Right cardiac atrium (tissue), 5 donors: ENCODE measurements at places on chromosomes 4 and X.

- no peak for DNase-seq
Measured at GRCh38 chrX:10325611-10326010, 168.8 kb downstream of the CLCN4 start.

GRCh38 chr4:7167706-7168105 lies 24.6 kb upstream of the SORCS2 start:
- no peak for DNase-seq

- no peak for DNase-seq
Measured at GRCh38 chr4:10605031-10605430, 79.5 kb downstream of the CLNK start.

GRCh38 chrX:107659768-107660167 lies 31.5 kb downstream of the PRPS1 start:
- DNase-seq = no peak

DNA sequence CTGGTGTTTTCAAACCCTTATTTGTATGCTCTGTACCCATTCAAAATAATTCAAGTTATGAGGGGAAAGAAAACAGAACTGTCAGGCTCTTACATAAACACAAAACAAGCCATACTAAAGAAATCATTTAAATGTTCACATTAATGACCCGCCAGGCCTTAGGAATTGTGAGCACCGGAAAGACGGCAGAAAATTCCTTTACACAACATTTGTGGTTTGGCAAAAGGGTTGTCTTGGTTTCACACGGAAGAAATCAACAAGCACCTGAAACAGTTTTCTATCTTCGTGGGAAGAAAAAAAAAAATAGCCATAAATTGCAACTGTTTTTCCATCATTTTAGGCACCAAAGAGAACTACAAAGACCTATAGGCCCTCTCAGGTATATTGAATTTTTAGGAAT lies 188.5 kb upstream of the FTHL17 start:
- no peak for DNase-seq

DNA sequence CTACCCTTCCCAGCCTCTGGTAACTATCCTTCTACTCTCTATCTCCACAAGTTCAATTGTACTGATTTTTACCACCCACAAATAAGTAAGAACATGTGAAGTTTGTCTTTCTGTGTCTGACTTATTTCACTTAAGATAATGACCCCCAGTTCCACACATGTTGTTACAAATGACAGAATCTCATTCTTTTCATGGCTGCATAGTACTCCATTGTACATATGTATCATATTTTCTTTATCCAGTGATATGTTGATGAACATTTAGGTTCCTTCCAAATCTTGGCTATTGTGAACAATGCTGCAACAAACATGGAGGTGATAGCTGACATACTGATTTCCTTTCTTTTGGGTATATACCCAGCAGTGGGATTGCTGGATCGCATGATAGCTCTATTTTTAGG lies 27.7 kb downstream of the GSX2 start:
- no peak for DNase-seq

- no peak for DNase-seq
Measured at GRCh38 chr4:130393231-130393630, 1297.3 kb downstream of the C4orf33 start.

DNA sequence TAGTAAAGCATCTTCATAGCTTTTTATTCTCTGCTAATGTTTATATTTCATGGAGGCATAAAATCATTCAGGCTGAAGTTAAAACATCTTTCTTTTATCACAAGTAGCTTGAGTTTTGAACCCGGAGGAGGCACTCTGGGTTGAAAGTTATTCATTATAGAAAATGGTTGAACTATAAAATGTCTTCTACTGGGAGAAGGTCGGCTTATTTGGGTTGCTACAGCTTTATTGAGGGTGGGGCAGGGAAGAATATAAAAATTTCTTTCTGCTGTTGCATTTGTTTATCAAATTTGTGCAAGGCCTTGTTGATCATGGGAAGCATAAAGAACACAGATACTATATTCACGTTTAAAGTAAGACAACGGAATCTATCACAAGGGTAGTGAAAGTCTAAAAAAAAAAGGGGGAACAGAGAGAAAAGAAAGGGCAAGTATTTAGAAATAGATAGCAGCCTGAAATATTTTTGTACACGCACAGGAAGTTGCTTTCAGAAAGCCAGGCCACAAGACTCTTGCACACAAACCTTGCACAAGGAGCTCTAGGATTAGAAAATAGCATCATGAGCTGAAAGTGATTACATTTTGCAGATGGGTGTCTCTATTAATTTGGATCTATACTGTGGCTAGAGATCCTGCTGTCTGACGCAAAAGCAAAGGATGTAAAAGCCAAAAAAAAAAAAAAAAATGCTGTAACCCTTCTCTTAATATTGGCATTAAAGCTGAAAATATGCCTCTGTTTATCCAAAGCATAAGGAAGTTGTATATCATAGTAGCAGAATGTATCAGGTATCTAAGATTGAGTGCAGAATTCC lies 37.2 kb upstream of the FAM9C start:
- DNase-seq = no peak

- no peak for DNase-seq
Measured at GRCh38 chr4:153785910-153786721, 2.8 kb downstream of the SFRP2 start.

GRCh38 chr4:54228056-54228527 lies 1.0 kb upstream of the PDGFRA start:
- DNase-seq = peak; percentile 91

DNA sequence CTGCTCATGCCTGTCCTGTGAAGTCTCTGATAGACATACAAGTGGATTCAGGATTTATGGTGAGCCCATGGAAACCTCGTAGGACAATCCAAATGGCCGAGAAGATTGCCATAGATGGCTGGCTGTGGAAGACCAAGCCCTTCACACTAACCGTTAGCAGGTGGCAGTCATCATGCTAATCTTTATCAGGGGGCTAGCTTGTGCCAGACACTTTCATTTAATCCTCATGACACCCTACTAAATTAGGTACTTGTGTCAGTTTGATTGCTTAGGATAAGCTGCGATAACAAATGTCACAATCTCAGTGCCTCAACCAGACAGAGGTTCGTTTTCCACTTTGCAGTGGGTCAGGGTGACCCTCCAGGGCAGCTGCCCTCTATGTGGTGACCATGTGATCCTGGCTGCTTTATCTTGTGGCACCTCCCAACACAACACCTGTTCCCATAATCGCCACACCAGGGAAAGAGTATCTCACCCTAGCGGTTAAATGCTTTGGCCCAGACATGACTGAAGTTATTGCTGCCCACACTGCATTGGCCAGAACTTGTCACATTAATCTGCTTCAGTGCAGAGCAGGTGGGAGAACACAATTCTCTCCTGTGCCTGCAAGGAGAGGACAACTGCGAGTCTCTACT lies 60.8 kb downstream of the REPS2 start:
- DNase-seq = no peak

- DNase-seq = no peak
Measured at GRCh38 chrX:125651426-125651825, 331.8 kb downstream of the TEX13C start.

GRCh38 chrX:53281321-53281822 lies at the start of gene IQSEC2:
IQSEC2 (minus strand) TSS chrX:53281584.
- peak; percentile 94 for DNase-seq

DNA sequence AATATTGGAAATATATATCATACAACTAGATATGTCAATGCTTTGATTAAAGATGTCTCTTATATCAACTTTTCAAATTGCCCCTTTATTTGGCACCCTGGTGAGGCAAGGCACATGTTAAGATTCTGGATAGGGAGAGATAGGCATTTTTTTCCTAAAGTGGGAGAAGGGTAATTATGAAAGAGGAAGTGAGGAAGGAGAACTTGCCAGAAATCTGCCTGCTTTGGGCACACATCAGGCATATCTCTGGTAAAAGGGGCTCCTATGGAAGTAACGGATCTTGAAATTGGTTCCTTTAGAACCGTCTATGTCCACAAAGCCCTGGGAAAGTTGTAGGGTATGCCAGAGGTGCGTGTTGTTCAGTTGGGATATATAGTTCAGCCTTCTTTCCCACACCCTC lies 5.7 kb downstream of the IL15 start:
- no peak for DNase-seq

- no peak for DNase-seq
Measured at GRCh38 chr4:155667568-155668511, 1.2 kb downstream of the GUCY1A1 start.

DNA sequence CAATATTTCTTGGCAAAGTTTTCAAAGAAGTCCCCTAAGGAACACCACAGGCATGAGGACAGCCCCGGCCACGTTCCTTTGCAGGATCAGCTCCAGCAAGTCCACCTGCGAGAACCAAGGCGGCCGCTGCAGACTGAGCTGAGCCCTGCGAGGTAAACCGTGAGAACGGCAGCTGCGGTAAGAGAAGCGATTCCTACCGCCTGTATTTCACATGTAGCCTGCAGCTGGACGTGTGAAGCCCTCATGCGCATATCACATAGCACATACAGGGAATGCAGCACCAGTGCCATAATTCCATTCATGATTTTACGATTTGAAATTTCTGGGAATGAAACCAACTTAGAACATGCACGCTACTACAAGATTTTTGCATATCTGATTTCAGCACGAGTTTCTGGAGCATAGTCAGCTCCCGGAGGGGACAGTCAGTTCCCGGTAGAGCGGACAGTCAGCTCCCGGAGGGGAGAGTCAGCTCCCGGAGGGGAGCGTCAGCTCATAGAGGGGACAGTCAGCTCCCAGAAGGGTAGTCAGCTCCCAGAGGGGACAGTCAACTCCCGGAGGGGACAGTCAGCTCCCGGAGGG lies 41.7 kb downstream of the FGFRL1 start:
- no peak for DNase-seq

DNA sequence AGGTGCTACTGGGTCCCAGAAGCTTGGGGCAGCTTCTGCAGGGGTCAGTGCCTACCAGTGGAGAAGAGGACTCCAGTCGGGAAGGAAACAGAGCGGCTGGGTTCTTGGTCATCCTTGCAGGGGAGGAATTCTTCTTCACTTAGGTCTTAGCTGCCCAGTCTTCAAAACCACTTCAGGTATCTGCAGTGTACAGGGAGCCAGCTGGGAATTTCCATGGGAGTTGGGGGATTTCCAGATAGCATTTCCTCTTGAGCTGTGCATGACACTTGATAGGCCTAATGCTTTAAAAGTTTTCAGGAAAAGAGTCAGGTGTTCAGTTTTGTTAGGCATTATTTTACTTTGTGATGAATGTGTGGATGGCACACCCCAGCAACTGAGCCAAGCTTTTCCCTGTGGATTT lies 58.1 kb upstream of the ENPP6 start:
- DNase-seq = no peak

GRCh38 chr4:15004739-15005301 lies 2.5 kb downstream of the CPEB2 start:
- DNase-seq = peak; percentile 95

DNA sequence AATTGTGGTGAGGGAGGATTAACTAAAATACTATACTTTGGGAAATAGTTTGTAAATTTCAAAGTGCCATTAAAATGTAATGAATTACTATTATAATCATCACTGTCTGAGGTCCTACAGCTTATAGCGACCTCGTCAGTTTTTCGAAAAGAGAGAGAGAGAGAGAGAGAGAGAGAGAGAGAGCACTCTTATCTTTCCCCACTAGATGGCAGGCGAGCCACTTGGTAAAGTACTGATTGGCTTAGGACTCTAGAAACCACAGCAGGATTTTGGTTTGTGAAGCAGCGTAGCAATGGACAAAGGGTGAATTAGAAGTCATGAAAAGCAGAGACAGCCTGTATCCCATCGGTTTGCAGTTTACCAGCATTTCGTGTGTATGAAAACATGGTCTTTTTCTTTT lies 52.5 kb downstream of the LINC00632 start:
- no peak for DNase-seq
